ENCODE measurements at places on chromosomes 13 and 19. TPM values are rescaled to one million over a fixed set of nuclear protein-coding genes. Genes with fewer than 3 reads are reported as not detected.
A peak's percentile ranks its signal among the peaks of the same experiment; 100 is the strongest.

GRCh38 chr19:49361438-49362047 is 673 bp downstream of the TEAD2 start:
- peak; percentile 20 for DNase-seq

DNA sequence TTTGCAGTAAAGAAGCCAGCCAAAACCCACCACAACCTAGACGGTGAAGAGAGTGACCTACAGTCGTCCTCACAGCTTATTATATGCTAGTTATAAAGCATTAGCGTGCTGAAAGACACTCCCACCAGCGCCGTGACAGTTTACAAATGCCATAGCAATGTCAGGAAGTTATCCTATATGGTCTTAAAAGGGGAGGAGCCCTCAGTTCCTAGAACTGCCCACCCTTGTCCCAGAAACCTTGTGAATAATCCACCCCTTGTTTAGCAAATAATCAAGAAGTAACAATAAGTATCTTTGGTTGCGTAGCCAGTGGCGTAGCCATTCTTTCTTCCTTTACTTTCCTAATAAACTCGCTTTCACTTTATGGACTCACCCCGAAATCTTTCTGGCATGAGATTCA is 227.9 kb upstream of the ARGLU1 start:
- DNase-seq, result no peak

ARHGEF18 gene
- total RNA-seq, result 50.2 TPM

- peak; percentile 66 for DNase-seq
These were observed 3.4 kb downstream of the TPGS1 start for GRCh38 chr19:510606-511100.

SMIM44 gene
- total RNA-seq, result 2.7 TPM

ABCC4 gene
- 4.0 TPM for total RNA-seq

- DNase-seq, result no peak
These were observed 6.7 kb downstream of the SPPL2B start for GRCh38 chr19:2334986-2335846.

DNA sequence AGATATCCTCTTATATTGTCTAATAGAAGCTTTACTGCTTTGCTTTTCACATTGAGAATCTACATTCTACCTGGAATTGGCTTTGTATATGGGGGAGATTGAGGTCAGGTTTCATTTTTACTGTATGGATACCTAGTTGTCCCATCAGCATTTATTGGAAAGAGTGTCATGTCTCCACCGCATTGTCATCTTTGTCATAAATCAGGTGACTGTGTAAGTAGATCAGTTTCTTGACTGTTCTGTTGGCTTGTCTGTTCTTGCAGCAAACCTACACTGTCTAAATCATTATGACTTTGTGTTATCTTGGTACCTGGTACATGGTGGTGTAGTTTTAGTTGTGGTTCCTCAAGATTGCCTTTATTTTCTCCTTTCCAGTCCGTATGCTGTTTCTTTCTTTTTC is 5.8 kb downstream of the URI1 start:
- DNase-seq, result no peak

LIN37 gene
- 14.5 TPM for total RNA-seq

SBK3 gene
- not detected for total RNA-seq

GRCh38 chr19:58181902-58182576 is 822 bp upstream of the ZNF274 start:
- DNase-seq, result peak; percentile 30

- peak; percentile 90 for DNase-seq
These were observed 138.2 kb downstream of the SLC7A1 start for GRCh38 chr13:29457299-29457698.

GRCh38 chr19:4052114-4052992 is 14.3 kb downstream of the ZBTB7A start:
- DNase-seq, result peak; percentile 91

All from mammary epithelial cell (primary cell).